Airway epithelial cell (primary cell): ENCODE measurements at places on chromosomes 5 and 9. TPM values are rescaled to one million over a fixed set of nuclear protein-coding genes. Genes with fewer than 3 reads are reported as not detected.

Gene OTULINL
- total RNA-seq, result 0.79 and 0.99 TPM in 2 replicates

Gene SHOC1
- 0.07 and 0.19 TPM in 2 replicates for total RNA-seq

Gene SPATA31D4
- not detected in 2 replicates for total RNA-seq

Gene IFNA21
- not detected in 2 replicates for total RNA-seq

Gene ZNF618
- 8.0 and 9.0 TPM in 2 replicates for total RNA-seq

Gene C5
- total RNA-seq, result 0.46 and 0.56 TPM in 2 replicates

Gene IL3
- total RNA-seq, result not detected in 2 replicates

Gene PCDHB6
- total RNA-seq, result 0.14 TPM in 1 of 2 replicates, not detected in the other

Gene SPOCK1
- total RNA-seq, result 16.4 and 27.6 TPM in 2 replicates

Gene PCDHGA2
- total RNA-seq, result 0.42 and 0.79 TPM in 2 replicates

Gene NPR3
- total RNA-seq, result 2.0 and 3.7 TPM in 2 replicates

Gene TLE1
- 29.5 and 30.2 TPM in 2 replicates for total RNA-seq

Gene SLCO6A1
- total RNA-seq, result 0.14 TPM in 1 of 2 replicates, not detected in the other

Gene SOWAHA
- total RNA-seq, result 0.14 and 0.28 TPM in 2 replicates

Gene NPM1
- total RNA-seq, result 1,761 and 1,828 TPM in 2 replicates

Gene NIPAL4
- 14.9 and 22.1 TPM in 2 replicates for total RNA-seq

Gene RGS7BP
- total RNA-seq, result 0.19 TPM in 1 of 2 replicates, not detected in the other

Gene NSD1
- total RNA-seq, result 22.3 and 24.3 TPM in 2 replicates

Gene ANKRD31
- 0.09 and 0.21 TPM in 2 replicates for total RNA-seq

Gene GOLPH3
- 42.2 and 52.8 TPM in 2 replicates for total RNA-seq

Gene FGF10
- total RNA-seq, result not detected in 2 replicates

Gene LVRN
- 0.33 and 0.49 TPM in 2 replicates for total RNA-seq

Gene CATSPER3
- total RNA-seq, result 0.07 TPM in 1 of 2 replicates, not detected in the other

Gene SLC45A2
- not detected in 2 replicates for total RNA-seq

Gene MEIKIN
- not detected in 2 replicates for total RNA-seq

Gene CCDC69
- total RNA-seq, result 2.8 and 3.1 TPM in 2 replicates

Gene CDK9
- 16.2 and 26.1 TPM in 2 replicates for total RNA-seq

Gene LAMC3
- total RNA-seq, result 0.07 TPM in 1 of 2 replicates, not detected in the other

Gene ACSL6
- total RNA-seq, result not detected in 2 replicates

Gene FOXD4L6
- total RNA-seq, result 0.05 and 0.07 TPM in 2 replicates

Gene LHFPL2
- total RNA-seq, result 8.4 and 12.4 TPM in 2 replicates

Gene PCDHB2
- 0.14 TPM in 1 of 2 replicates, not detected in the other for total RNA-seq

Gene SLC6A19
- total RNA-seq, result not detected in 2 replicates

Gene HTR1A
- total RNA-seq, result not detected in 2 replicates

Gene FOXD4L4
- 0.07 and 0.19 TPM in 2 replicates for total RNA-seq

Gene PFN3
- not detected in 2 replicates for total RNA-seq

Gene COL15A1
- 0.05 and 0.56 TPM in 2 replicates for total RNA-seq

Gene NFIB
- total RNA-seq, result 16.4 and 20.5 TPM in 2 replicates

Gene TSLP
- total RNA-seq, result 0.23 and 0.85 TPM in 2 replicates

Gene SVEP1
- total RNA-seq, result 0.19 and 0.21 TPM in 2 replicates

Gene CA9
- total RNA-seq, result 39.5 and 44.6 TPM in 2 replicates

Gene PCA3
- total RNA-seq, result not detected in 2 replicates

Gene GTF2H2
- 10.6 and 20.9 TPM in 2 replicates for total RNA-seq

Gene LEAP2
- total RNA-seq, result 0.49 TPM in 1 of 2 replicates, not detected in the other

Gene CCDC192
- not detected in 2 replicates for total RNA-seq

Gene ABLIM3
- 7.6 and 7.7 TPM in 2 replicates for total RNA-seq

Gene SLC6A7
- total RNA-seq, result not detected in 2 replicates

Gene IL13
- not detected in 2 replicates for total RNA-seq
